ENCODE measurements at places on chromosomes 7 and 10.

DNA sequence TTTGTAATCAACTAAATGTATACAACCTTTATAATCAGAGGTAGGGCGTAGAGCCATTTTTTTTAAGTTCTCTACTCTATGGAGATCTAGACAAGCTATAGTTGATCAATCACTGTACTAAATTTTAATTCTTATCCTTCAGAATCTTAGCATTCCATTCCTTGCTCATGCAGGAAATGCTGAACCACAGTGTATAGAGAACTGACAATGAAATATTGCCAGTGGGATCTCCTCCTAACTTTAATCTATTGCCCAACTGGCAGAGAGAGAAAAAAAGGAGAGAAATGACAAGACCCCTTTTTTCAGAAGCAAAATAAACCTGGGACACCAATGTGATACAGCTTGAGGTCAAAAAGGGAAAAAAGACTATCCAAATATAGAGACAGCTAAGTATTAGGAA is 26.4 kb upstream of the PPP3CB start:
- no peak for DNase-seq

DNA sequence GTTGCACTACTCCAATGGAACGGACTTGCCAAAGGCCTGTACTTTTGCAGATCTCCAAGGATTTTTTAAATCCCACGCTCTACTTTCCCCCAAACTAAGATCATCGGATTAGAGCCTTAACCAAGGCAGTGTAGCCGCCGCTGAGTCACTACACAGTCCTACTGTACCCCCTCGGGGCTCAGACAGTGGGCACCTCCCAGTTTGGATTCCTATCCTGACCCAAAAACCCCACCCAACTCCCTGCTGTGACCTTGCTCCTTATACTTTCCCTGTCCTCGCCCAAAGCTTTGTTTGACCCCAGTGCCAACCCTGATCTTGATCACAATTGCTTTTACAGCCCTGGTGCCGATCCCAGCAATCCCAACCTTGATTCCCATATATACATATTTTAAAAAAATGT is 17.5 kb upstream of the PLAU start:
- no peak for DNase-seq

- DNase-seq, result no peak
These were observed 21.2 kb downstream of the NACAD start for GRCh38 chr7:45067582-45067981.

DNA sequence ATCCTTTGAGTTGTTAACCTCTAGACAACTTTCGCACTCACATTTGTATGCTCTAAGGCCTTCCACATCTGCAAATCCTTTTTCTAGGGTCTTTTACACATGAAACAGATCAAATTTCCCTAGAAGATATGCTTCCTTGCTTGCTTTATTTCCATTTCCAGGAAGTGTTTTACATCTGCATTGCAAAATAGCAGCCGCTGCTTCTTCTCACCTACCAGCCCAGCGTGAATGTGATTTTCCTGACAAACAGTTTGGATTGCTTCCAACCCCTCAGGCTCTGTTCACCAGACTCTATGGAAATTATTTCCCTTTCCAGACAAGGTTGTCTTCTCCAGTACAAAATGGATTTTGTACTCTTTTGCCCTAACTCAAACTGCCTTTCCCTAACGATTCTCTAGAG is 50.9 kb upstream of the PAPSS2 start:
- DNase-seq, result no peak

GRCh38 chr10:372566-372965 is 237.3 kb downstream of the ZMYND11 start:
- no peak for DNase-seq

DNA sequence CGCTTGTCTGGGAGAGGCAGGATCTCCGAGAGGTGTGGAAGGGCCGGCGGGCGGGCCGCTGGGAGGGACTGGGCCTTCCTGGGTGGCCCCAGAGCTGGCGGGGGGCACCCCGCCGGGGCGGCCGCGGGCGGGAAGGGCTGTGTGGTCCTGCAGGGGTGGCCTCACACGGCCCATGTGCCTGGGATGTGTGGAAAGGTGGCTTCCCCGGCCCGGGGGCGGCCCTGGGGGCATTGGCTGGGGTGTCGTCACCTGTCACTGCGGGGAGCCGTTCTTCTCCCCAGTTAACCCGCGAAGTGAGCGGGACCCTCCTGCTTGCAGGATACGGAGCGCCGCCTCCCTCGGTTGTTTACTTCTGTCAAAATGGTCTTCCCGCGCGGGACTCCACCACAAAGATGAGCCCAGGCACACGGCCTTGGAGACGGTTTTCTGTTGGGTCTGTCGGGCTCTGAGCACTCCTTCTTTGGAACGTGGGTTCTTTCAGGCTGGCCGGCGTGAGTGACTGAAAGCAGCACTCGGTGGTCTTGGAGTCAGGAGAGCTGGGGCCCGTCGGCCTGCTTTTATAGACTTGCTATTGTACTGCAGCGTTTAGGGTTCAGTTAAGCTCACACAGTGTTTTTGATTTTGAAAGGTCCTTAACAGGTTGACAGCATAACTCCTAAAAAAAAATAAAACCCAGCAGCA is 700 bp downstream of the SMC3 start:
- peak; percentile 58 for DNase-seq

GRCh38 chr10:48444861-48445841 is 138.7 kb downstream of the MAPK8 start:
- no peak for DNase-seq

DNA sequence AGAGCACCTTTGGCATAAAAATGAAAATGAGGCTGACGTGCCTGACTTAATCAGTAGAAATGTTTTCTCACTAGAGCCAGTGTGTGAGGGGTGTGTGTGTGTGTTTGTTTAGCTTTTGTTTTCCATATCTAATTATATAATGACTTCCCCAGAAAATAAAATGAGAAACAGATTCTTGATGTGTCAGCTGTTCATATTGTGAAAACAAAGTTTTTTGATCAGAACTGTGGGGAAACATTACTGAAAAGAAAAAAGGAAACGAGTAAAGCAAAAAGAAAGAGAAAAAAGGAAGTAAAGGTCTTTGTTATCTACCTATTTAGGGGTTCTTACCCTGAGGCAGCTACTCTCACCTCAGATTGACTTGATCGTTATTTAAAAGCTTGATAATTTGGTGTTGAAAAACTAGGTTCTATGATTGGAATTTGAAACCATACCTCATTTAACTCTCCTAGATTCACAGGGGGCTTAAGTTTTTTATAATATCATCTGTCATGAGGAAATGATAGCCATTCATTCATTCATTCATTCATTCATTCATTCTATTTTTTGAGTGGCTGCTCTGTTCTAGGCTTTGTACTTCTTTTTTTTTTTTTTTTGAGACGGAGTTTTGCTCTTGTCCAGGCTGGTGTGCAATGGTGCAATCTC is 58.0 kb downstream of the CREM start:
- DNase-seq, result no peak

- DNase-seq, result no peak
These were observed 25.0 kb downstream of the CYP3A7 start for GRCh38 chr7:99709838-99710578.

DNA sequence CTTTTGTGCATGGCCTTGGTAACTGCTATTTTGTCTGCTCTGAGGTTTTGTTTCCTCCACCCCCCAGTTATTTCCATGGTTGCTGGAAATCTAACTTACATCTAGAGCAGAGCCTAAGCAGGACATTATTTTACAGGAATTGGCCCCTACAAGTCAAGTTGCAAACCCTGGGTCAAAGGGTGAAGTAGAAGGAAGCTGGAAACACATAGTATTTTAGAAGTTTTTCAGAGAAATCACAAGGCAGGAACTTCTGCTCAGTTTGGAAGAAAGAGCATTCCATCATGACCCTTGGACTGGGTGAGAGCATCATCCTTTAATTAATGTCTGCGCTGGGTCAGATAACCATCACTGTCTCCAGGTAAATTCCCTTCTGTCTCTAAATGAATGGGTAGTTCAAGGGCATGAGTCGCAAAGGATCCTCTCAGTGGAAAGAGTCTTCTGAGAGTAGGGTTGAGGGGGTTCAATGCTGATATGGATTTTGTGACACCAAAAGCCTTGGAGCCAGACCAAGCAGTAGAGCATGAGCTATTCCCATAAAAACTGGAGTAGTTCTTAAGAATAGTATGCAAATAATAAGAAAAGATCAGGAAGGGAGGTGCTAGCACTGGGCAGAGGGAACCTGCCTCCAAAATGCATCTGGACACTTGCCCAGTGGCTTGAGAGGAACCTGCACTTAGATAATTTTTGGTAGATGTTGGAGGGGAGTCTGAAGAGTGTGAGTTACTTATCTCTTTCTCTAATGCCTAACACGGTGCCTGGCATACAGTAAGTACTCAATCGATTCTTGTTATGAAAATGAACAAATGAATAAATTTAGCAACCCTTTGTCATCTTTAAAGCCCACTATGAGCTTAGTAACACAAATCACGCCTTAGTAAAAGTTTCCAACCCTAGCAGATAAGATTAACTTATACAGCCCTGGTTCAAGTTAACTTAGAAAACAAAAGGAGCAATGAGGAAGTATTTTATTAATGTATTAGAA is 160.6 kb upstream of the ADO start:
- DNase-seq, result no peak

DNA sequence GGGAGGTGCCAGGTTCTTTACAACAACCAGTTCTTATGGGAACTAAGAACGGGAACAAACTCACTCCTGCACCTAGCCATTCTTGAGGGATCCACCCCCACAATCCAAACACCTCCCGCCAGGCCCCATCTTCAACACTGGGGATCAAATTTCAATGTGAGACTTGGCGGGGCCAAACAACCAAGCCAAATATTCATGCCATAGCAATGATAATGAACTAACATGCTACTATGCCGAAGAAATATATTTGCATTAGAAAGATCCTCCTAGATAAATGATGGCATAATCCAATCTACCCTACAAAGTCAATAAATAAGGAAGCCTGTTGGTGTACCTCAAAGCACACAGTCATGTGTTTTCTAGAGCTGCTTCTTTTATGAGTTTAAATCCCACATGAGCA is 57.6 kb downstream of the CCDC71L start:
- no peak for DNase-seq

GRCh38 chr7:28052933-28053332 is 127.7 kb downstream of the JAZF1 start:
- DNase-seq, result no peak

DNA sequence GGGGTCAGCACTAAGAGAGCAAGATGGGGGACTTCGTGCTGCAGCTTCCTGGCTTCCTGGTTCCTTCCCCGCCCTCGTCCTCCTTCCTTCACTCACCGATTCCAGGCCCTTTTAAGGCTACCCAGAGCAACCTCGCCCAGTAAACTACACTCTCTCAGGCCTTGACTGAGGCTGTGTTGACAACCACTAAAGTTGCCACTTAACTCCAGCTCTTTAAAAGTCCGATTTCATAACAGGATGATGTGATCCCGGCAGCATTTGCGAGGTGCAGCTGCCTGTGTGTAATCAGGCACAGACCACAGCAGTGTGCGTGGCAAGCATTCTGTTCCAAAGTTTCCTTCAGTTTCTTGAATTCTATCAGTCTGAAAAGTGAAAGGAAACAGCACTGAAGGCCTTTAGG is 110.6 kb downstream of the RAB11FIP2 start:
- DNase-seq, result no peak

DNA sequence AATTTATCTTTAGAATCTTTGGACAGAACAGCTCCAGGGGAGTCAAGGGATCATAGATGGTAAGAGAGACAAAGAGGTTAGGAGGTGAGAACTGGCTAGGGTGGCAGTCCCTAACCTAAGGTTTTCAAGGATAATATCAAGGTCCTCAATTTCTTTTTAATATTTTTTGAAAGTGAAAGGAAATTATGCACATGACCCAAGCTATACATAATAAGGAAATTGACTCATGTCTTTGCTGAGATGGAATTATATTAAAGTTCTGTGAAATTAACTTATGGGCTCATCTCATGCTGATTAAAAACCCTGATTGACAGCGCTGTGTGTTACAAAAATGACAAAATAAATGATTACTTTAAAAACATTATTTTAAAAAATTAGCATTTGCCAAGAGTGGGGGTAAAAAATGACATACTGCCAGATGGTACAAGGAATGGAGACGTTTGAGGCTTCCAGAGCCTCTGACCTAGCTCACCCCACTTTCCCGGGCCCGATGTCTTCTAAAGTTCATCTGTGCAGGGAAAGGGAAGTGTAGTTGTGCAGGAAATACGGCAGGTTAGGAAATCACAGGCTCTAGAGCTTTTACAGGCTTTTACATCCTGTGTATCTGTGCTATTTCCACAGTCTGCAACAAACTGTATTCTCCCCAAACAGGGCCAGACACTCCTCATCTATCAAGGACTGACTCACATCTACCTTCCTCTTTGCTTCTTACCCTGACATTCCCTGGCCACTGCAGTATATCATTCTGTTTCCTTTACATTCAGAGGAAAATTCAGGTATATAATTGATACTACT is 185.6 kb upstream of the PRSS58 start:
- peak; percentile 85 for DNase-seq

DNA sequence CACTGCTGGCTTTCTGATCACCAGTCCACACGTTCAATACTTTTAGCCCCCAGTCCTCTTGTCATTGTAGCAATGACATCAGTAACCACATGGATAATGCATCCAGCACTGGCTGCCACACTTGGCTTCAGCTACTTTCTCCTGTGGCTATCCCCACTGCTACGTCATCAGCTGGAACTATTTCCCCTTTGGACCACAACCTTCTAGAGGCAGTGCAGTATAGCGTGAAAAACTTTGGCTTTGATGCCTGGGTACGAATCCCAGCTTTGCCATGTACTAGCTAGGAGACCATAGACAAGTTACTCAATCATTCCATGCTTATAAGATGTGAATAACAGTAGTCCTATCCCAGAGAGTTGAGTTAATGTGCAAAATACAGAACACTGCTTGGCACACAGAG is 63.2 kb downstream of the CCDC3 start:
- DNase-seq, result no peak

GRCh38 chr10:127186813-127187212 is 9.6 kb downstream of the INSYN2A start:
- DNase-seq, result no peak

DNA sequence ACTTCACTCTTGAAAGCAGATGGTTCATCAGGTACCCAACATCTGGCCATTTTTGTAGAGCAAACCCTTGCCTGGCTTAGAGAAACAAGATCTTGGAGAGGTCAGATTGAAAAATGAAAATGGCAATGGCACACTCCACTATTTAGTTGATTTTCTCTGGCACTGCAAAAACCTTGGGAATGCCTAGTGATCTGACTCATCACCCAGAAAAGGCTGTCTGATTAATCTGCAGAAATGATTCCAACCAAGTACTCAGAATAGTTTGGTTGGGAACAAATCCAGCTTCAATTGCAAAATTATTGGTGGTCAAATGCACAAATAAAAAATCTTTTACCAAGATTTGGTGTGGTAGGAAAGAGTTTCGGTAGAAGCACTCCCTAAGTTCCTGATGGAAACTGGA is 351.2 kb downstream of the PHTF2 start:
- no peak for DNase-seq

DNA sequence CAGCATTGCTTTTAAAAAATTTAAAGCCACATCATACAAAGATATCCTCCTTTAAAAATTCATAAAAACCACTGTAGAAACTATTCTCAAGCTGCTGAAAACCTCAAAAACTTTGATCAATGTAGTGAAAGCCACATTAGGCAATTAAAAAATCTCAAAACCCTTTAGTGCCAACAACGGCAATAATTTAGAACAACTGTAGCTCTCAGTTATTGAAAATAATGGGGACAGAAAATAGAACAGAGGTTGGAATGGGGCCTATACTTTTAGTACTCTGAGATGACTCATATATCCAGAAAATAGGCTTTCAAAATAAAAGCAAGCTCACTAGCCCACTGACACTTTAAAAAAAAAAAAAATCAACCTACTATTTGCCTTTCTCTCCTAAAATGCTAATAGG is 87.5 kb downstream of the GSAP start:
- DNase-seq, result no peak
